CD4-positive, alpha-beta T cell treated with Interleukin-17A for 1 hour (primary cell): ENCODE measurements at places on chromosomes 7 and 10.

DNA sequence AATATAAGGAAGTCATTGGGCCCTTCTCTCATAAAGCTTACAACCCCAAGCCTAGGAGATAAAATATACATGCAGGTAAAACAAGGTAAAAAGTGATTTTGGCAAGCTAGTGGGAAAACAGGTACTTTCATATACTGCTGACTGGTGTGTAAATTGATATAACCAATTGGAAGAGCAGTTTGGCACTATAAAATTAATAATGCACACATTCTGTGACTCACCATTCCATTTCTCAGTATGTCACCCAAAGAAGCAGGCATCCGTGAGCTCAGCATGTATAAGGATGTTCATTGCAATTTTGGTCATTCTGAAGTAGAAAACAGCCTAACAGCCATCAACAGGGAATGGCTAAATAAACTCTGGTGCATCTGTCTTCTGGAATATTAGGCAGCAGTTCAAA is 2.9 kb downstream of the MACROH2A2 start:
- no peak for DNase-seq

DNA sequence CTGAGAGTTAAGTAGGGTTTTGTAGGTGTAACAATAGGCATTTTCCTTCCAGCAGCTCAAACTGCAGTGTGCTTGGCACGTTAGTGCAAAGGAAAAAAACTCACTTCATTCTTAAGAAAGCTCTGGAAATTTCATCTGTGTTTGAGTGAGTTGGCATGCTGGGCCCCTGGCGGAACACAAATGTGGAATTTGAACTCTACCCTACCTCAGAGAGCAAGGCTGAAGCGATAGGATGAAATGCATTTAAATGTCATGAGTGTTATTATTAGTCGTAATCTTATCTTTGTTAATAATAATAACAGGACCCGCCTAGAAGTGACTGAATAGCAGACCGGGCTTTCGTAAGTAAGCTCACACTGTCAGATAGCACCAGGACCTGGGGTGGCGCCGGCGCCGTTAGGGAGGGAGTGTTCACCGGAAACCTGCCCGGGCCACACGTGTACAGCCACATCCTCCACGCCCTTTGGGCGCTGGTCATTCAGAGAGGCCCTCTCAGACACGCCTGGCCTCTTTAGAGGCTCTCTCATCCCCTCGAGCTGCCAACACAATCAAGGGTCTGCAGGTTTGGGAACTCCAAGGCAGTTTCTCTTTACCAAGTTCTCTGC is 63.5 kb downstream of the GRK5 start:
- peak; percentile 71 for DNase-seq

- no peak for DNase-seq
These were observed 99.1 kb upstream of the CACNA2D1 start for GRCh38 chr7:82542665-82543064.

DNA sequence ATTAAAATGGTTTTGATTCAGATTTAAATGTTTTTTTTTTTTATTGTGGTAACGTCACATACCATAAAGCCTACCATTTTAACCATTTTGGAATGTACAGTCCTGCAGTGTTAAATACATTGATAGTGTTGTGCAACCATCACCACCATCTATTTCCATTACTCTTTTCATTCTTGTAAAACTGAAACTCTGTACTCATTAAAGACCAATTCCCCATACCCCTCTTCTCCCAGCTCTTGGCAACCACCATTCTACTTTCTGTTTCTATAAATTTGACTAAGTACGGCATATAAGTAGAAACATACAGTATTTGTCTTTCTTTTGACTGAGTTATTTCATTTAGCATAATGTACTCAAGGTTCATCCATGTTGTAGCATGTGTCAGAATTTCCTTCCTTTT is 96.2 kb downstream of the EXOC4 start:
- no peak for DNase-seq

DNA sequence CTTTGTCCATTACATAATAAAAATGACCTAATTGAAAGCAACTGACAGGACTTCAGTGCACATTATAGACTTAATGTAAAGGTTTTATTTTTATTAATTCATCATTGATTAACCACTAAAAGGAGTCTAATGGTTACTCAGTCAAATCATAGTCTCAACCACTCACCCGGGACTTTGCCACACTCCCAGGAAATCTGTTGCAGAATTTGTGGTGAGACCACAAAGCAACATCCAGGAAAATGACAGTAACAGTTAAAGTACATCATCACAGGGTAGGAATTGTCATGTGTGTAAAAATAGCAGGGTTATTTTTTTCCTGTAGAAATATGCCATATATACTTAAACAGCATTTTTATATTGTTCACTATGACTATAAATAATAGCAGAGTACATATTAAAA is 6.3 kb upstream of the HGF start:
- no peak for DNase-seq

- DNase-seq, result no peak
These were observed 69.4 kb downstream of the VOPP1 start for GRCh38 chr7:55502858-55503440.

DNA sequence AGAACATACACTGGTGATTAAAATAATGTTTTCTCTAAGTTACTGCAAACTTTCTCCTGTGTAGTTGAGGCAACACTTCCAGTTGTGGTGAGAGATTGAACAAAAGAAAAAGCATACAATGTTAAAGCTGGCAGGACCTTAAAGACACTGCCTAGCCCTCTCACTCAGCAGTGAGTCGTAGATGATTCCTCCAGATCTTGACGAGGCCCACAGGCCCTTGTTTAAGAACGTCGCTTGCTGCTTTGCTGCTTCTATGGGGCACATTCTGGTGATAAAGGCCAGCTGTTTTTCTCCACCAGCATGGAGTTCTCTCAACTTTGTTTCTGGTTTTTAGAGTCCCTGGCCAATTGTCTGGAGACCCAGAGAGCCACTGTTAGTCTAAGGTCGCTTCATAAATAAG is 2.8 kb upstream of the DENND11 start:
- no peak for DNase-seq

- no peak for DNase-seq
These were observed 161.6 kb downstream of the PARD3 start for GRCh38 chr10:34653530-34653929.

- peak; percentile 2 for DNase-seq
These were observed 234.4 kb upstream of the IMMP2L start for GRCh38 chr7:111796671-111797070.

DNA sequence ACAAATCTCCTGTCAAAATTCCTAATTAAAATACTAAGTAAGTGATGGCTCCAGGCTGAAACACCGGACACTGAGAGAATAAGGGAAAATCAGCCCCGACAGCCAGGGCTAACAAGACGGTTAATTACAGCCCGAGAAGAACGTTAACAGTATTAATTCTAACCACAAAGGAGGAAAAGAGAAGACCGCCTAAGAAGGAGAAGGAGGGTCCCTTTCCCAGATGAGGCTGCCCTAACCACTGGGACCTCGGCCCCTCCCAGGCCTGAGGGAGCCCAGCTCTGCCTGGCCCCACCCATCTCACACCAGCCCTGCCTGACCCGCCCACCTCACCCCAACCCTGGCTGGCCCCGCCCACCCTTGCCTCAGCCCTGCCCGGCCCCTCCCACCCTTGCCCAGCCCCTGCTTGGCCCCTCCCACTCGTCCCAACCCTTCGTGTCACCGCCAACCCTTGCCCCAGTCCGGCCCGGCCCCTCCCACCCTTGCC is 51.3 kb downstream of the PWWP2B start:
- DNase-seq, result peak; percentile 73

DNA sequence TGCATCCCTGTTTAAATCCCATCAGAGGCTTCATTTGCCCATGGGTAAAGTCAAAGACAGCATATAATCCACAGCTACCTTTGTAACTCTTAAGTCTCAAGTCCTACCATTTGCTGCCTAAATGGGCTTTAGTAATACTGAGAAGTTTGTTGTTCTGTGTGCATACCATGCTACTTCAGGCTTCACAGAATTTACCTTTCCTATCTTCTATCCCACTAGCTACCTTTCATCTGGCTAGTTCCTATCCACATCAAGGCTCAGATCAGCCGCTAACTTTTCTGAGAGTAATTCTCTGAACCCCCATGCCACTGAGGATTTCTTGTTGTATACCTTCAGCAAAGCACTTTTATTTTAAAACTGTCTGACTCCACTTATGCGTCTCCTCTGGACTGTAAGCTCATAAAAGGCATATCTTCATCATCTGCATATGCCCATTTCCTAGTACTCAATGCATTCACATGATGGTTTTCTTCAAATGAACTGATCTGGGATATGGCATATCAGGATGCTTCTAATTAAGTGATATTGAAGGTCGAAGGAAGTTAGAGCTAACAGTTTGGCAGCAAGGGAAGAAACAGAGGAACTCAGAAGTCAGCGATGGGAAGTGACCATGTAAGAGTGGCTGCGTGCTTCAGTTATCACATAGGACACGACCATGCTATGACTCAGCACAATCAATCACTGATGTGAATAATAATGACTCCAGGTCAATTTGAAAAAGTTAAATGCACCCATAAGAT is 283.9 kb upstream of the DKK1 start:
- DNase-seq, result no peak

- no peak for DNase-seq
These were observed 19.6 kb downstream of the CAMK2B start for GRCh38 chr7:44305564-44306507.

GRCh38 chr10:13536674-13537366 is 8.0 kb upstream of the BEND7 start:
- no peak for DNase-seq

GRCh38 chr7:95395755-95396135 is 430 bp downstream of the PON3 start:
- DNase-seq, result no peak

DNA sequence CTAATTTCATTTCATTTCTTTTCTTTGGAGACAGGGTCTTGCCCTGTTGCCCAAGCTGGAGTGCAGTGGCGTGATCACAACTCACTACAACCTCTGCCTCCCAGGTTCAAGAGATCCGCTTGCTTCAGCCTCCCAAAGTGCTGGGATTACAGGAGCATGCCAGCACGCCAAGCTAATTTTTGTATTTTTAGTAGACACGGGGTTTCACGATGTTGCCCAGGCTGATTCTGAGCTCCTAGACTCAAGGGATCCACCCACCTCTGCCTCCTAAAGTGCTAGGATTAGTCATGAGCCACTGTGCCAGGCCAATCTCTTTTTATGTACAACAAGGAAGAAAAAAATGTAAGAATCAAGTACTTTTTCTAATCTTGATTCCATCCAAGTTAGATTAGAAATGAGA is 10.7 kb upstream of the KMT2E start:
- peak; percentile 44 for DNase-seq

GRCh38 chr7:157560258-157560654 is 223.5 kb downstream of the DNAJB6 start:
- no peak for DNase-seq

DNA sequence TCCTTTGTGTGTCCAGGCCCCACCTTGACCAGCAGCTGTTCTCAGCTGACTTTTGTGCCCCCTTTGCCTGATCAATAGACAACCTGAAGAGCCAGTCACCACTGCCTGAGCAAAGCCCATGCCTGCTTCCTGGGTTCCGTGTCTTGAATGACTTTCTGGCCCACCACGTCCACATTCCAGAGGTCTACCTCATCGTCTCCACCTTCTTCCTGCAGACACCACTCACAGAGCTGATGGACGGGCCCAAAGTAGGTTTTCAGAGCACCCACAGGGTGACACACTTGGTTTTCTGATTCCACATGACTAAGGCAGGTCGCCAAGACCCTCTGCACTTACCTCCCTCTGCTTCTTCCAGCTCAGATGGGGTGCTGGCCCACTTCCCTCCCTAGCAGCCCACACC is 126.8 kb downstream of the WDFY4 start:
- DNase-seq, result no peak

DNA sequence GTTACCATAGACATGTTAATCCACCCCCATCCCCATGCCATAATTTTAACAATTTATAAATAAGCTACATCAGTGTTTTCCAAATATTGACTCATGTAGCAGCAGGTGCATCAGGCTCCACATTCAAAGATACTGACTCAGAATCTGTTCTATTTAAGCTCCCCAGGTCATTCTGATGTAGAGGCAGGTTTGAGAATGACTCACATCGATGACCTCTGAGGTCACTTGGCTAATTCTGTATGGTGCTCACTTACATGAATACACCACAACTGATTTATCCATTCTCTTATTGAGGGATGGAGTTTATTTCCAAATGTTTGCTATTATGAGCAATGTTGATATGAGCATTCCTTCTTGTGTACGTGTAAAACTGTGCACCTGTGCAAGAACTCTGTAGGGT is 1159.0 kb downstream of the TYW1 start:
- no peak for DNase-seq

- no peak for DNase-seq
These were observed 300.7 kb upstream of the ZNF32 start for GRCh38 chr10:43949351-43949750.

DNA sequence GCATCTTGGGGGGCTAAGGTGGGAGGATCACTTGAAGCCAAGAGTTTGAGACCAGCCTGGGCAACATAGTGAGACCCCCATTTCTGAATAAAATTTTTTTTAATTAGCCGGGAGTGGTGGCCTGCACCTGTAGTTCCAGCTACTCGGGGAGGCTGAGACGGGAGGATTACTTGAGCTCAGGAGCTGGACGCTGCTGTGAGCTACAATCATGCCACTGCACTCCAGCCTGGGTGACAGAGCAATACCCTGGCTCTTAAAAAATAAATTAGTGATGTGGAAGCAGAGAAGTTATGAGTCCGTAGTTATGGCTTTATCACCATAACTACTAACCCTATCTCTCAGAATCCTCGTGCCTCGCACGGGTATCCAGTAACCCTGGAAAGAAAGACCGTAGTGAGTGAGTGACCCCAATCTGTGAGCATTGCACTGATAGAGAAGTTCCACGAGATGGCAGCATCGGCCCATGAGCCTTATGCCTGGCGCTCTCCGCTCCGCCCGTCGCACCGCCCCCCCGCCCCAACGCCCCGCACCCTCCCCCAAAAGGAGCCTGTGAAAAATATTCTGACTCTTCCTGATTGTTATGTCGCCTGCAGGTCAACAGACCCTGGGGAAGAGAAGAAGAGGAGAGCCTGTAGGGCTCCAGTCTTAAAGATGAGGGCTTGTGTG is 4.9 kb upstream of the SLC29A3 start:
- DNase-seq, result peak; percentile 64

GRCh38 chr10:117950408-117950807 is 96.3 kb downstream of the RAB11FIP2 start:
- DNase-seq, result no peak

DNA sequence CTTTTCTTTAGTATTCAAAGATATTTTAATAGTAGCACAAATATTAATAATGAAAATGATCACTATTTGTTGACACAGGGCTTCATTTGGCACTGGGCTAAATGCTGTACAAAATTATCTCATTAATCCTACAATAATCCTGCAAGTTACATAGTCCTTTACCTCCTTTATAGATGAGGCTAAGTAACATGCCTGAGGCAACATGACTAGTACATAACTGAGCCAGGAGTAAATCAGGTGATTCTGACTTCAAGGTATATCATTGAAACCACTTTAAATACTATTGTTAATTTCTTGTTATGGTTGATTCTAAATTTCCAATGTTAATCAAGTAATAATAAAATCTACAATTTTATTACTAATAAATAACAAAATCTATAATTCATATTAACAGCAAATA is 39.8 kb downstream of the SEM1 start:
- DNase-seq, result no peak

- DNase-seq, result no peak
These were observed 15.4 kb upstream of the FRAT2 start for GRCh38 chr10:97349752-97350513.
